ENCODE measurements at places on chromosomes 5 and 9.
A peak's percentile ranks its signal among the peaks of the same experiment; 100 is the strongest.

DNA sequence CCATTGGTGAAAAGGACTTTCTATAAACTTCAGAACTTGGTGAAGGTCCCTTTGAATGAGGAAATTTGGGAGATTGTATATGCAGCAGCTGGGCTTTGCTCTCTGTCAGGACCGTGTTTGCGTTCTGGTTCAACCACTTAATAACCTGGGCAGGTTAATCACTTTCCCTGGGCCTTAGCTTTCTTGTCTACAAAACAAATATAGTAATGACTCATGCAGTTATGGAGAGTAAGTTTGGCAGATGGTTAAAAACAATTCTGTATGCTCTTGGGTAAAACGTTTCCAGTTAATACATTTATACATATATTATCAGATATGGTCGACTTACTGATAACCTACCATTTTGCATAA, 197.0 kb downstream of the ARHGEF28 start:
- peak; percentile 69 for DNase-seq

- no peak for DNase-seq
Measured at GRCh38 chr9:116942593-116943061, 255.5 kb downstream of the TRIM32 start.

- DNase-seq = no peak
Measured at GRCh38 chr5:43236653-43237355, 44.8 kb downstream of the NIM1K start.

- DNase-seq = no peak
Measured at GRCh38 chr5:69270840-69271239, 36.2 kb downstream of the CDK7 start.

- no peak for DNase-seq
Measured at GRCh38 chr5:98865690-98866089, 63.1 kb downstream of the CHD1 start.

GRCh38 chr9:134271338-134272301, 54.6 kb upstream of the RXRA start:
- no peak for DNase-seq

- DNase-seq = no peak
Measured at GRCh38 chr5:107955321-107955720, 284.6 kb upstream of the EFNA5 start.

GRCh38 chr9:110217656-110218099, 9.7 kb upstream of the C9orf152 start:
- peak; percentile 31 for DNase-seq

DNA sequence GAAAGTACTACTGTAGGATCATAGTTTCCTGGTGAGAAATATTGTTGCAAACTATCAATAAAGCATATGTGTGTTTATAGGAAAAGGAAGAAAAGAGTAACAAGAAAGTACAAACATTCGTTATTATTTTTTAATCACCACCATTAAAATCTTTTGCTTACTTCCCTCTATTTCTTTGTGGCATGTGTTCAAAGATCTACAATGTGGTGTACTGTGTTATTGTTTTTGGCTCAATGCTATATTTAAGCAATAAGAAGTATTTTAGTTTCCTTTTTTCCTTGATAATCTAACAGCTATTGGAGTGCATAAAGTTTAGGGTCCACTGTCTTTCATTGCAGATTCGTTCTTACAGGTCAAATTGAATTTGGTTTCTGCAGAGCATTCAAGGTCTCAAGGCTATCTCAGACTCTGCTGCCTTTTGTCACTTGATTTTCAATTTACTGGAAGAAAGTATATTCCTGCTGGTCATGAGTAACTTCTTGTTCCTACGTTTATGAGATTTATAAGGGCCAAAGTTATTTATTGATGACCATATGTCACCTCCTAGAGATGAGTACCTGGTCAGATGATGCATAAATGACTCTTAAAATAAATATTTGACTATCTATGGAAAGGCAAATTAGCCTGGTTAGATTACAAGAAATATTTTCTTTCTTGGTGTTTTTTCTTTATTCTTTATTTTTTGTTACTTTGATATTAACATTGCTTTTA, 323.0 kb downstream of the TMEM167A start:
- peak; percentile 39 for DNase-seq

DNA sequence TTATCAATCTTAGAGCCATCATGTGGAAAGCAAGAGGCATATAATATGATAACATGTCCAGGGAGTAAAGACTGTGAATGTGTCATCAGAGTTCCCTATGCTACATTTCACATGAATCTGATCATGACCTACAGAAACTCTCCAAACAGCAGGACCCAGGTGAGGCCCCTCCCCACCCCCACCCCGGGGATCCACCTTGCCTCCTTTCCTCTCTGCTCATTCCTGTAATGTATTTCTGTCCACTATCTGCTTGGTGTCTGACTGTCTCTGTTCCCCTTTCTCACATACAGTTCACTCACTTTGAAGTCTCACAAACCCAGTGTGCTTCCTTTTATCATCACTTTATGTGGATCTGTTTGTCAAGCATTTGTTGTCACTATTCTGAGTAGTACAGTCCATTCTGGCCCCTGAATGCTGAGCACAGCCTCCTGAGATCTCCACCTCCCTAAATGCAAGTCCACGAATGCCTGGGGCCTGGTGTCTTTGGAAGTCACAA, 76.4 kb upstream of the SMARCA2 start:
- DNase-seq = no peak
